ENCODE measurements at places on chromosomes 4 and X.

- no peak for DNase-seq
These were observed 190.6 kb downstream of the MID1IP1 start for GRCh38 chrX:38991656-38992440.

GRCh38 chrX:126124721-126125120, 41.4 kb downstream of the DCAF12L2 start:
- DNase-seq = no peak

GRCh38 chr4:173316060-173316459, 18.1 kb downstream of the HMGB2 start:
- no peak for DNase-seq

DNA sequence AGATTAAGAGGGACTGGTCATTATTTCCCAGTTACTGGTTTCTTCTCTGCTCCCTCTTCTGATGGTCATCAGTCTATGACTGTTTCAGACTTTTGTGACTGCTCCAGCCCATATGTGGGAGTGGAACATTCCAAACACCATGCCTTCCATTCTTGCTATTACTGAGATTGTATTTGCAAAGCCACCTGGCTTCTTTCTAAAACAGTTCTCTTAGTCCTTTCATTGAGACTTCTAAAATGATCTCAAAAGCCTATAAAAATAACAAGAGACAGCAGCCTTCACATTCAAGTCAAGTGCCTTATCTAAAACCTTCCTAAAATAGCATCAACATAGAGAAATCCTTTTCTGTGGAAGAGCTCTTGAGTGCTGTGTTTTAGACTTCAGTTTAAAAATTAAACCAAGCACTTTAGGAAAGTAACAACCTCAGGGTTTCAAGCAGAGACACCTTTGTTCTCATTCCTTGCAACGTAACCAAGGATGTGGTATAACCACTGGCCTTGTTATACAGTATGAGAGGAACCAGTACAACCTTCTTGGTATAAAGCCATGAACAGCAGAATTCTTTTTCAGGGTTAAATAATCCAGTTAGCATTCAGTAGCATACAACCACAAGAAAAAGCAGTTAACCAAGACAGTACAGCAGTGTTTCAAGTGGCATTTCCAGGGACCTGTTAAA, 97.1 kb downstream of the NFKB1 start:
- DNase-seq = no peak

- no peak for DNase-seq
These were observed 547.5 kb downstream of the NLGN4X start for GRCh38 chrX:5681159-5681558.

GRCh38 chr4:159600061-159600460, 497.2 kb downstream of the RAPGEF2 start:
- no peak for DNase-seq

- no peak for DNase-seq
These were observed 22.9 kb upstream of the COX7B2 start for GRCh38 chr4:46931981-46932380.

GRCh38 chr4:11111876-11112275, 316.8 kb downstream of the HS3ST1 start:
- no peak for DNase-seq

DNA sequence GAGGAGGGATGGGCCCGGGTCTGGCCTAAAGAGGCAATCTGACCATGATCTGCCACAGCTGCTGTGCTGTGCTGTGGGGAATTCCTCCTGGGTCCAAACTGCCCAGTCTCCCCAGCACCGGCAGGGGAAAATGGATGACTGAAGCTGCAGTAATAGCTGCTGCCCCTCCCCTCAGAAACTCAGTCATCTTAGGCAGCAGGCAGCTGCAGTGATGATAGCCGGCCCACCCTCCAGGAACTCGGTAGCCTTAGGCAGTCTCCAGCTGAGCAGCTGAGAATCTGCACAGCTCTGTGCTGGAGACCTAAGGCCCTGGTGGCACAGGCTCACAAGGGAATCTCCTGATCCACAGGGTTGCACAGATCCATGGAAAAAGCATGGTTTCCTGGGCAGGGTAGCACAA, 113.4 kb upstream of the USP38 start:
- no peak for DNase-seq

GRCh38 chrX:83658731-83659130, 150.6 kb downstream of the POU3F4 start:
- no peak for DNase-seq
